ENCODE measurements at places on chromosomes 1 and 21.

DNA sequence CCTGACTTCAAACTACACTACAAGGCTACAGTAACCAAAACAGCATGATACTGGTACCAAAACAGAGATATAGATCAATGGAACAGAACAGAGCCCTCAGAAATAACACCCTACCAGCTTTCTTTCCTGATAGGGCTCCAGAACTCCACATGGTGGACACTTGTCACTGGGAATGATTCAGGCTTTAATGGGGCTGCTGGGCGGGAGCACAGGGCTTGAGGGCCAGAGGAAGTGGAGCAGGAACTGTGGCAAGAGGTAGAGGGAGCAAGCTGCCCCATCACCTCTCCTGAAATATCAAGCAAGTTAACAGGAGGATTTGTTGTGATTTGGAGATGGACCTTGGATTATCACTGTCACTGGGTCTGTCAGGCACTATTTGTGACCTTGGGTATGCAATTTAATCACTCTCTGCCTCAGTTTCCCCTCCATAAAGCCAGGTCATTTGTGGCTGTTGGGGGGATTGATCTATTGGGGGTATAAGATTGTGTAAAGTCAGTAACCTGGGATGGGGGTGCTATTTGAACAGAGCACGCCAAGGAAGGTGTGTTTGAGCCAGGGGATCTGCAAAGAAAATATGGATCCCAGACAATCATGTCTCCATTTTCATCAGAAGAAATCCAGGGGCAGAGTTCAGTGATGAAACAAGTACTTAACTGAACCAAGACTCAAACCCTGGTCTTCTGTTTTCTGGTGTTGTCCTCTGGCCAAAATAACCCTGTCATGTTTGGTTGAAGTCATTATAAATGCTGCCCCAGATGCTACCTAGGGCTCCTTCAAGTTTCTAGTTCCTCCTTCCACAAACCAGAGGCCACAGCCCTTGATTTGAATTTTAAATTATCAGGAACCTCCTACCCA, 25.2 kb downstream of the ETS2 start:
- DNase-seq = no peak

DNA sequence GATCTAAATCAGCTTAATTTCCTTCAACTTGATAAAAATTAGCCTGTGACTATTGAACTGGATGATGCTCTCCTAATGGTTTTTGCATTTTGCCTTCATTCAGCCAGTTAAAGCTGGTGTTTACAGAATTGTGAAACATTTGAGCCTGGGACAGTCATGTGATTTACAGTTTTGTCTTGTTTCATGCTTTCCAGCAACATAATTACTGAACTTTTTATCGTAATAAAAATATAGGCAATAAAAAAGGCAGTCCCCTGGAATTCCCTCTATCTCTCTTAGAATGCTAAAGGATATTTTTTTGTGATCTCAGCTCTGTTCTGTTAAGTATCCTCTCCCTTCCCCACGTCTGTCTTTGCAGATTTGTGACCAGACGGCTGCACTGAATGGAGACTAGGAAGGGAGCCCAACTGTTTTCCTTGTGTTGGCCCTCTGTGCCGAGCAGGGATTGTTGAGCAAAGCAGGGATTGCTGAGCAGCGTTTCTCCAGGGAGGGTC, 70.3 kb upstream of the RGL1 start:
- DNase-seq = no peak

DNA sequence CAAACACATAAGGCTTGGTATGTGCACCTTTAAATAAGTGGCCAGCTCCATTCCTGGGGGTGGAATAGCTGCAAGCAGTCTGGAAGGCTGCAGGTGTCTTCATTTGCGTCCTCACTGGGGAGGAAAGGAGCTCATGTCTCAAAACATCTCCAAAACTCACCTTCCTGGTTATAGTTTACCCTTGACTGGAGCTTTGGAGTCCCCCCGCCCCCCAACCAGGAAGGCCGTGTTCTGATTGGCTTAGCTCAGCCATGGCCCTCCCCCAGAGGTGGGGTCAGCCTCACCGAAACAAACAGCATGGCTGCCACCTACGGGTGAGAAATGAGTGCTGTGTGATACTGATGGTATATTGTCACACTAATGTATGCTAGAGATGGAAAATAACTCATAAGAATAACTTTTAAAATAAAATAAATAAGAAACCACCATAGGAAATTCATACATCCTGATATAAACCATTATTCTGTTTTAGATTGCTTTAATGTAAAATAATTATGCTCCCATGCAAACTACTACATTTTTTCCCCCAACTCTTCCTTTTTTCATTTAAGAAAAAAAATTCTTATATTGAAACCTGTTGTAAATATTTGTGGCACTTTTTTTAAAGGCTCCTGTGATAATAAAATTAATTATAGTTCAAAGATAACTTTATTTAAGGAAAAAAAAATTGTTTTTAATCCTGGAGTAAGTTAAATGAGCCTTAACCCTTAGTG, 90.8 kb downstream of the ZP4 start:
- DNase-seq = no peak

- DNase-seq = no peak
These were observed 139.2 kb upstream of the CACNA1E start for GRCh38 chr1:181344091-181344490.

GRCh38 chr1:20530306-20530705, 22.1 kb upstream of the FAM43B start:
- no peak for DNase-seq

DNA sequence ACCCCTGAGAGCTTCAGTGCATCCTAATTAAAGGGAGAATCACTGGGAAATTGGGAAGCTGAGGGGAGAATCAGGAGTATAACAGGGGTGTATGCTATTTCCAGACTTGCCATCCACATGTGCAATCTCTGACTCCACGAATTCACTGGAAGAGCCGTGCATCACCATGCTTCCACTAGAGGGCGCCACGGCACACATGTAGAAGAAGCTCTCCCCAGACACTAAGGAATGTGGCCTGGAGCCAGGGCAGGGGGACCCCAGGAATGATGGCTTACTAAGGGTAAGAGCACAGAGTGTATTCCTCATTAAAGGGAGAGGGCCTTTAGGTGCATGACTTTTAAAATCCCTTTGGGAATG, 81.5 kb downstream of the ABCA4 start:
- DNase-seq = peak; percentile 31

GRCh38 chr1:168676029-168676812, 52.8 kb downstream of the DPT start:
- no peak for DNase-seq

- no peak for DNase-seq
These were observed 66.1 kb upstream of the SERBP1 start for GRCh38 chr1:67496329-67496728.
